ENCODE measurements at places on chromosomes 16 and 17. TPM values are rescaled to one million over a fixed set of nuclear protein-coding genes. Genes with fewer than 3 reads are reported as not detected.

DNA sequence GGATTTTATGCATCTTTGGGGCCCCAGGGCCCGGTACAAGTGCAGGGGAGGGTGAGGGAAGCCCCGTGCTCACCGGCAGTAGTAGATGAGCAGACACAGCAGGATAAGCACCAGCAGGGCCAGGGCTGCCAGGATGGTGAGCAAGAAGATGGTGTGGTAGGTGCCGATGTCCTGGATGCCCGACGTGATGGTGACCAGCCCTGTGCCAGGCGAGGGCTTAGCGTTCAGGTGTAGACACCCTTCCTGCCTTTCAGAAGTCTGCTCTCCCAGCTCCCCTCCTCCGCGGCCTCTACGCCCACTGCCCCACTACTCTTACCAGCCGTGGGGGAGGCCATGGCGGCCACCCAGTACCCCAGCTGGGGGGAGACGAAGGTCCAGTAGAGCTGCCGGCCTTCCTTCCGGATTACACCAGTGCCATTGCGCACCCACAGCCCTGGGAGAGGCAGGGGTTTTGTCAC lies 8.0 kb downstream of the FAM171A2 start:
- no peak for DNase-seq

Gene SOX9
- total RNA-seq: 3.0 TPM

DNA sequence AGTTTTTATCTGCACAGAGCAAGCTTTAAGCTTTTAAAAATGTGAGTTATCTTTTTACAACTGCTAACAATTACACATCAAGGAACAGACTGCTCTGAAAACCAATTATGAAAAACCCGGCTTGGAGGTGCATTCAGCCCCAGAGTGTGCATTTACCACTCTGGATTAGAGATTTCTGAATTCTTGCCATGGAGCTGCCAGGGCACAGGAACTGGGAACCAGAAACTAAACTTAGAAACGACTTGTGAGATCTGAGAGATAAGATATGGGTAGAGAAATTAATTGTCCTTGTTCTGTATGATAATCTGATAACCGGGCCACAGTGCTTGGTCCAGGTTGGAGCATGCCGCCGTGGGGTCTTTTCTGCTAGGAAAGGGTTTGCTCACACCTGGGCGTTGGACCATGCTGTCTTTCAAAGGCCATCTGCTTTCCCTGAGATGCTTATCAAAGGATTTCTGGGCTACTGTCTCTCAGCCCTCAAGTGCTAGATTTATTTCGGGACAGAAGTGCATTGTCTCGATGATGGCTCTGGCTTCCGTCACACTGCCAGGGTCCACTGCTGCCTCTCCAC lies 210.0 kb downstream of the MAF start:
- no peak for DNase-seq

GRCh38 chr16:86213437-86214205 lies 296.7 kb upstream of the FOXF1 start:
- DNase-seq: peak; percentile 27

DNA sequence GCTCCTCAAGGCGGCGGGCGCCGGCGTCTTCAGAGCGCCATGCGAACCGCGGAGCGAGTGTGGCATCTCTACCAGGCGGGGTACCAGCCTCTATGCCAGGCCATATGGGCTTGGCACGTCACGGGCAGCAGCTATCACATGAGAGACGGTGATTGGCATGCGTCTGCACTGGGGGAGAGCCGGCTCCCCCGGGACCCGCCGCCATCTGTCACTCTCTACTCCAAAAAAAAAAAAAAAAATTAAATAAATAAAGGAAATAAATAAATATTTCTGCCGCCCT lies at the start of gene NEUROD2:
TSS of gene NEUROD2 (minus strand) at position 70 of the 280 bp plus-strand sequence. CDS start 1,321 bp downstream, outside the sequence.
- DNase-seq: no peak

DNA sequence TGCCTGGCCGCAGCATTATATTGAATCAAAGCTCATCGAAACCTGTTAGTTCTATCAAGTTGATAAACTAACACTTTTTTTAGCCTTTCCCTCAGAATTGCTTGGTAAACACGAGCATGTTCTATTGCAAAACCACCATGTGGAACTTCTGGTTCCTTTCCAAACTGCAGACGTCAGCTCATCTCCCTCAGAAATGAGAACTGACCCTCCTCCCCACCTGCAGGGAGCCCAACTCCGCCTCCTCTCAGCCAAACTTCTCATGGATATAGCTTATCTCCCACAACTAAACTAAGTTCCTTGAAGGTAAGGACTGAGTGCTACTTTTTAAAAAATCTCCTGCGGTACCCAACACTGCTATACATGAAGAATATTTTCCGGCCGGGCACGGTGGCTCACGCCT lies 6.7 kb downstream of the SHMT1 start:
- DNase-seq: no peak

- DNase-seq: peak; percentile 29
Observed at GRCh38 chr17:38701504-38702165, 3.4 kb upstream of the MLLT6 start.

Gene NECAB2
- total RNA-seq: not detected

Gene KRTAP1-5
- total RNA-seq: not detected

Gene TBC1D3C
- total RNA-seq: not detected

- DNase-seq: no peak
Observed at GRCh38 chr16:50839920-50840729, 98.2 kb downstream of the CYLD start.

DNA sequence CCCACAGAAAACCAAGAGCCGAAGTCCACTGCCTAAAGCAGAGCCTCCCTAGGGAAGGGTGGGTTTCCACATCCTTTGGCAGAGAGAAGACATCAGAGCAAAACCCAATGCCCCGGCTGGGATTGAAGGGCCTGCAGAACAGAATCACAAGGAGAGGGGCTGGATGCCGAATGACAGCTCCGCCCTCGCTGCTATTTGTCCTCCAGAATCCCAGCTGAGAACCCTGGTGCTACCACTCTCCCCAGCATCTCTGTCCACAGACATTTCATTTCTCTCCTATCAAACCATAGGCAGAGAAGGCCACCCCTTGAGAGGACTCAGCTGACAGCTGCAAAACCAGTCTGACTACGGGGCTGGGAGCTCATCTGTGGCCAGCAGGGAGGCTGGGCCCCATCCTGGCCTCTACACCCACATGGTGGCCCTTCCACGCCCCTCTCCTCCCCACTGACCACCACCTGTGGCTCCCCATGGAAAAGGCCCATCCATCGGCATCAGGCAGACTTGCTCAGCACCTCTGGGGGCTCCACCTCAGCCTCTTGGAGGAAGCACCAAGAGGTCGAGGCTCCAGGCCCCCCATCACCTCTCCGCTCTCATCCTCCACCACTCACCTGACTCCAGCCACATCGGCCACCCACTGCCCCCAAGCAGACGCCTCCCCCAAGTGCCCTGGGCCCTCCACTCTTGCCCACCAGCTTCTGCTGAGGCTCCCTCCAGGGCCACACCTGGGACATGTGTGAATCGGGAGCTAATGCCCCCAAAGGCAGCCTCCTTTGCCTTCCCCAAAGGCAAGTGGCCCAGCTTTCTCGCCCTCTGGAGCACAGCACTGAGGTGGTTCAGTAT lies 288.5 kb downstream of the C16orf95 start:
- DNase-seq: no peak

Gene ADORA2B
- 5.6 TPM for total RNA-seq

Gene CDYL2
- 12.1 TPM for total RNA-seq

Gene CHST4
- 0.59 TPM for total RNA-seq

DNA sequence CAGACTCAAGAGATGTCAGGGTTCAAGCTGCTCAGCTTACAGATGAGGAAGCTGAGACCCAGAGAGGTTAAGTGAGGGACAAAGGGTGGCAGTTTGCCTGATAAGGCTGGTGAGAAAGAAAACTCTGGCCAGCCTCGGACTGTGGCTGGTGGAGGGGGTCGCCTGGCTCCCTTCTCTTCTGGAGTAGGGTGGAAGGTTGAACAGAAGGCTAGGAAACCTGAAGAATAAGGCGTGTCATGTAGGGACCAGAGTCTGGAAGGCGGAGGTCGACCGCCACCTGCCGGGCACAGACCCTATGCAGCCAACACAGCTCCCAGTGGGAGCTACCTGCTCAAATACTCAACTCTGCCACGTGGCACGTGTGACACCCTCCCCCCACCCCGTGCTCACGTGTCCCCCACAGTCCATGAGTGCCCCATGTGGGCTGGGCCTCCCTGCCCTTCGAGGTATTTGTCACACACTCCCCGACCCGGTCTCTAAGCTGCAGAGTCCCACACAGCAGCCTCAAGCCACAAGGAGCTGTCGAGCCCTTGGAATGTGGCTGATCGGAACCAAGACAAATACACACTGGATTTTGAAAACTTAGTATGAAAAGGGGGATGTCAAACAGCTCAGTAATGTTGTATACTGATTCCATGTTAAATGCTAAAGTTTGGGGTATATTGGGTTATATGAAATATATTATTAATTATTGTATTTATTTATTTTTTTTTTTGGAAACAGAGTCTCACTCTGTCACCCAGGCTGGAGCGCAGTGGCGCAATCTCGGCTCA lies 11.8 kb downstream of the HID1 start:
- DNase-seq: no peak

- no peak for DNase-seq
Observed at GRCh38 chr17:70882504-70882903, 713.2 kb downstream of the KCNJ2 start.

GRCh38 chr17:4945176-4945943 lies 3.0 kb downstream of the PFN1 start:
- DNase-seq: peak; percentile 72

DNA sequence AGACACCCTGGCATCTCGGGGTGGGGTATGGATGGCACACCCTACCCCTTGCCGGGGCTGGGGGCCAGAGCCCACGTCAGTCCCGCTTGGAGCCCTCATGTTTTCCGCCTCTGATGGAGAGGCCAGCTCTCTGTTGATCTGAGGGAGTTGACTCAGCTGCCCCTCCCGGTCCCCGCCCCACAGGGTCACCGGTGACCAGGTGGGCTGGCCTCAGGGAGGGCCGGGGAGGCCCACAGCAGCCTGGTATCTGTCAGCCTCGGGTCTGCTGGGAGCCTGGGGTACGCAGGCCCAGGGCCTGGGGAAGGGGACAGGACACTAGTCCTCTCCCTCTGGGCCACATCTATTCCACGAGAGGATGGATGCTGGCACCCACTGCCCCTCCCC lies 109.5 kb upstream of the CIBAR2 start:
- no peak for DNase-seq

GRCh38 chr16:3797473-3797872 lies 80.1 kb upstream of the TRAP1 start:
- DNase-seq: no peak

GRCh38 chr17:60391471-60392041 lies 377 bp downstream of the USP32 start:
- no peak for DNase-seq

- DNase-seq: no peak
Observed at GRCh38 chr17:31002047-31002446, 31.2 kb downstream of the RNF135 start.

Gene COX6A2
- not detected for total RNA-seq

DNA sequence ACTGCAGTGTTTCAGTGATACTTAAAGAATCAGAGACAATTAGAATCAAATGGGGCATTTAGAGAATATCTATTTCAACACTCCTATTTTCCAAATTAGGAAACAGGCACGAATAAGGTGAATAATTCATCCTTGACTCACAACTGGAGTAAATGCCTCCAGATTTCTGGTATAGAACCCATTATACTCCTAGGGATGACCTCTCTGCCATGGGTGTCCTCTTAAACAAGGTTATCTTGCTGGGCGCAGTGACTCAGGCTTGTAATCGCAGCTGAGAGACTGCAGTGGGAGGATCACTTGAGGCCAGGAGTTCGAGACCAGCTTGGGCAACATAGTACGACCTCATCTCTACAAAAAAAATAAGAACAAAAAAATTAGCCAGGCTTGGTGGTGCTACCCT lies 139.8 kb upstream of the ELAC2 start:
- DNase-seq: no peak

Gene MYADML2
- not detected for total RNA-seq

- DNase-seq: no peak
Observed at GRCh38 chr17:50837286-50837979, 2.0 kb downstream of the WFIKKN2 start.

DNA sequence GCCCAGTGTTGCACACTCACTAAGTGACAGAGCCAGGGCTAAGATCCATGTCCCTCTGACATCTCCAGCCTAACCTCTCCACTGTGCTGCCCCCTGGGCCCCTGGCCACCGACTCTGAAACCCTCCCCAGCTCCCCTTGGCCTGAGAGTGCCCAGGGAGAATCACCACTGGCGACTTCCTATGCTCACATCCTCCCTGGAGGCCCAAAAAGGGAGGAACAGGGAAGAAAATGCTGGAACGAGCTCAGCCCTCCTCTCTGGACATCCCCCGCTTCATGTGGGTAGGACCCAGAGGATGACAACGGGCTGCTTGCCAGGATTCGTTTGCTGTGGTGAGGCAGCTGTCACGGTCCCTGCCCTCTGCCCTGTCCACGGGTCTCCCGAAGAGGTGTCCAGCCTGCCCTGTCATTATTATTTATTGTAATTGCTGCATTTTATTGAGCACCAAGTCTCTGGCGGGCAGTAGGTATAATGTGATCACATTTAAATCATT lies 153.5 kb upstream of the RPL38 start:
- DNase-seq: no peak

GRCh38 chr16:80592273-80592672 lies 51.5 kb downstream of the DYNLRB2 start:
- no peak for DNase-seq

DNA sequence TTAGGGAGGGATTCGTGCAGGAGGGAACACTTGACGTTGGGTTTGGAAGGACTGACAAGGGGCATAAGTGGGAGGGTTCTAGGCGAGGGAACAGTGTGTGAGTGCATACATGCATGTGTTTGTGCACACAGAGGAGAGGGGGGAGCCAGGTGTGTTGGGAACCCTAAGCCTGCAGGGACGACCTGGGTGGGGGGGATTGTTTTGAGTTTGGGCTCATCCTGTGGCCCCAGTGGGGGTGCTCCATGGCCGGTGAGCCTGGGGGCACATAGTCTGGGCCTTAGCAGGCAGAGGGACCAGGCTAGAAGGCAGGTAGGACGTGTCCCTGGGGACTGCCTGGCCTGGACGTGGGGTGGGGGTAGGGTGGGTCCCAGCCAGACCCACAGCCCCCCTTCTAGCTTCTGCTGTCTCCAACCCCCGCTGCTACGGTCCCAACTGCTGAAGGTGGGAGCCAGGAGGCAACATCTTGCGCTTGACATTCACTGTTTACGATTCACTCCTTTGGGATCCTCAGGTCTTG lies 11.9 kb upstream of the RASD1 start:
- DNase-seq: no peak

- DNase-seq: no peak
Observed at GRCh38 chr17:56710986-56711385, 117.5 kb downstream of the NOG start.

- DNase-seq: no peak
Observed at GRCh38 chr16:55539049-55539448, 27.4 kb upstream of the CAPNS2 start.

DNA sequence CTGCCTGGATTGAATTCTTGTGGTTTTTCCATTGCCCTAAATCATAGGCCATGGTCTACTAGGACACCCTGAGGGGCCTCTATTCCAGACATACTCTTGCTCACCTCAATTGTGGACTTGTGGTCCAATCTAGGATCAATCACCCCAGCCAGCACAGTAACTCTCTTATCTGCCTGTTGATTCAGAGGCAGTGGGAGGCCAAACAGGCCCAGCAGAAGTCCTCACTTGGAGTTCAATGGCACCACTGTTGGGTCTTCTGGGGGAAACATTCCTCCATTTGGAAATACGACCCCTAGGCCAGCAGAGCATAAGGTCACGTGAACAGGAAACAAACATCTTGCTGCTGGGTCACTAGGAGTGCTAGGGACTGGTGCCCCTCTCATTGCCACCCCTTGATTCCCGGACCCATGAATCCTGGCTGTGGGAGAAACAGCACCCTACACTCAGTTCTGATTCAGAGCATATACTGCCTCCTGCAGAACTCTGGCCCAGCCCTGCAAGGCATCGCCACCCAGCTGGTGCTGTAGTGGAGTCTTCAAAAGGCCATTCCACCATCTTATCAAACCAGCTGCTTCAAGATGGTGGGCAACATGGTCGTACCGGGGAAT lies 6.8 kb upstream of the NXN start:
- DNase-seq: no peak

Data from breast epithelium (tissue), 4 donors.